ENCODE measurements at places on chromosomes 6 and 20. TPM values are rescaled to one million over a fixed set of nuclear protein-coding genes. Genes with fewer than 3 reads are reported as not detected.

The HLA-C gene
- 170 TPM for total RNA-seq

The RAD21L1 gene
- total RNA-seq: not detected

The C6orf52 gene
- 2.9 TPM for total RNA-seq

The GRM1 gene
- total RNA-seq: 0.79 TPM
